ENCODE measurements at places on chromosomes 3 and 15.

GRCh38 chr15:45871121-45871855 lies 236.5 kb downstream of the SQOR start:
- no peak for DNase-seq

- DNase-seq = no peak
Measured at GRCh38 chr15:56719021-56719612, 14.2 kb downstream of the ZNF280D start.

DNA sequence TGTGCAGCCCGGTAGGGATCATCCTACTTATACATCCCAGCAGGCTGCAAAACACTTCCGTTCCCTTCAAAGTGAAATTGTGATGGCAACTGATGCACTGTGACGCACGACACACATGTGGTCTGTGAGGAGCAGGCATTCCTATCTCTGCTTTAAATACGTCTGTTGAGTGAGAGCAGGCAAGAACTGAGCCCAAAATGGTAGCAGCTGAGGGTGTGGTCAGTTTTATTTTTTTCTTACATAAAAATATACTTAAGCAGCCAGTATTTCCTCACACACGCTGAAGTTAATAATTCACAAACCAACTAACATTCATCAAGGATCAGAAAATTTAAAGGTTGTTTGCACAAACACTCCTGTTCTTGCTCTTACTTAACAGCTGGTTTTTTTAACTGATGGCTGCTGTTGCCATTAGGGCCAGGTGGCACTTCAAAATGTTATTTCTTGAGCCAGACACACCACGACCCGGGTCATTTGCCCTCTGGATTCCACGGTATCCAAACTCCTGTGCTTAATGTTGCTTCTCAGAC lies 23.9 kb downstream of the LRIG1 start:
- no peak for DNase-seq

GRCh38 chr3:37703626-37704025 lies 158.1 kb upstream of the CTDSPL start:
- DNase-seq = no peak
